Activated CD4-positive, alpha-beta T cell treated with anti-CD3 and anti-CD28 coated beads, Interleukin-2, amount 10 ng/mL, durations not matched to agents 24 days and 14 days (primary cell): ENCODE measurements at places on chromosomes 4 and X. TPM values are rescaled to one million over a fixed set of nuclear protein-coding genes. Genes with fewer than 3 reads are reported as not detected.
A peak's percentile ranks its signal among the peaks of the same experiment; 100 is the strongest.

- H3K27ac ChIP-seq = peak overlapping the region; percentile 71
- peaks cover 7% of the 10 kb centered on the region for H3K4me1 ChIP-seq
- no peak overlapping the region for H3K4me3 ChIP-seq
- peaks cover 48% of the 10 kb centered on the region for H3K36me3 ChIP-seq
Observed at GRCh38 chrX:71550578-71550977, 17.7 kb downstream of the OGT start.

DNA sequence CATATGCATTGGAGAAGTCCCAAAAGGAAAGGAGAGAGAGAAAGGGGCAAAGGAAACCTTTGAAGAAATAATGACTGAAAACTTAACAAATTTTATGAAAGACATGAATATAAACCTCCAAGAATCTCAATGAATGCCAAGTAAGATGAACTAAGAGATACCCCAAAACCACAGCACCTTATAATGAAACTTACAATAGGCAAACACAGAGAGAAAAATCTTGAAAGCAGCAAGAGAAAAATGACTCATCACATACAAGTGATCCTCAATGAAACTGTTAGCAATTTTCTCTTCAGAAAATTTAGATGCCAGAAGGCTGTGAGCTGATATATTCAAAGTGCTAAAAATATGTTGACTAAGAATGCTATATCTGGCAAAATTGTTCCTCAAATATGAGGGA is 10.1 kb downstream of the SMIM10L2A start:
- peaks cover 10% of the 10 kb centered on the region for H3K4me1 ChIP-seq
- H3K27me3 ChIP-seq = peaks cover 6% of the 10 kb centered on the region
- no peaks in the 10 kb centered on the region for H3K36me3 ChIP-seq
- DNase-seq = no peak
- no peak overlapping the region for H3K4me3 ChIP-seq

GRCh38 chrX:8741981-8742380 is 10.0 kb upstream of the ANOS1 start:
- no peak overlapping the region for H3K27ac ChIP-seq
- H3K4me1 ChIP-seq = no peaks in the 10 kb centered on the region
- no peaks in the 10 kb centered on the region for H3K27me3 ChIP-seq
- H3K4me3 ChIP-seq = no peak overlapping the region

C4orf51 gene
- not detected in 2 replicates for total RNA-seq

DNA sequence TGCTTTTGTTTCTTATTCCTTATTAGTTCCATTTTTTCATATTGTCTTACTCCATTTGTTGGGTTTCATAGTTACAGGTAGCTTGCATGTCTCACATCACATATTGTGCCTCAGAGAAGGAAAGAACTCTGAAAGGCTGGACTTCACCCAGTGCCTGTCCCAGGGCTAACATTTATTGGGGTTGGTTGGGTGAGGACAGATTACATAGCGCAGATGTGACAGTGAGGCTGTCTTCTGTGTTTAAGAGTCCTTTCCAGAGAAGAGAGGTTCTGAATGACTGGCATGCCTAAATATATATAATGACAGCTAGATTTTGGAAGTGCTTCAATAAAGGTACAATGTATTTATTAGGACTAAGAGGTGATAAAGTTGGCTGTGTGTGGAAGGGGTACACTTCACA is 2.7 kb downstream of the ZNF330 start:
- H3K27me3 ChIP-seq = no peaks in the 10 kb centered on the region
- H3K27ac ChIP-seq = no peak overlapping the region
- H3K4me3 ChIP-seq = no peak overlapping the region
- peaks cover 41% of the 10 kb centered on the region for H3K36me3 ChIP-seq

DNA sequence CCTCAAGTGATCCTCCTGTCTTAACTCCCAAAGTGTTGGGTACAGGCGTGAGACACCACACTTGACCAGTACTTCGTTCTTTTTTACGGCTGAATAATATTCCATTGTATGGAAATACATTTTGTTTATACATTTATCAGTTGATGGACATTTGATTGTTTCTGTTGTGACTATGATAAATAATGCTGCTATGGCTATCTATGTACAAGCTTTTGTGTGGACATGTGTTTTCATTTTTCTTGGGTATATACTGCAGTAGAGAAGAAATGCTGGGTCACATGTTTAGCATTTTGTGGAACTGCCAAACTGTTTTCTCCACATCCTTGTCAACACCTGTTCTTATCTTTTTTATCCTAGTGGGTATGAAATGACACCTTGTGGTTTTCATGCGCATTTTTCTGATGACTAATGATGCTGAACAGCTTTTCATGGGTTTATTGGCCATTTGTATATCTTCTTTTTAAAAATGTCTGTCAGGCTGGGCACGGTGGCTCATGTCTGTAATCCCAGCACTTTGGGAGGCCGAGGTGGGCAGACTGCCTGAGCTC is 37.3 kb downstream of the SAT1 start:
- H3K4me1 ChIP-seq = no peaks in the 10 kb centered on the region
- H3K27me3 ChIP-seq = no peaks in the 10 kb centered on the region
- no peaks in the 10 kb centered on the region for H3K36me3 ChIP-seq
- H3K4me3 ChIP-seq = no peak overlapping the region
- no peak for DNase-seq

- H3K4me1 ChIP-seq = no peaks in the 10 kb centered on the region
- H3K36me3 ChIP-seq = no peaks in the 10 kb centered on the region
- H3K27me3 ChIP-seq = peaks cover 2% of the 10 kb centered on the region
Observed at GRCh38 chrX:38403834-38404233, 51.4 kb downstream of the OTC start.

DNA sequence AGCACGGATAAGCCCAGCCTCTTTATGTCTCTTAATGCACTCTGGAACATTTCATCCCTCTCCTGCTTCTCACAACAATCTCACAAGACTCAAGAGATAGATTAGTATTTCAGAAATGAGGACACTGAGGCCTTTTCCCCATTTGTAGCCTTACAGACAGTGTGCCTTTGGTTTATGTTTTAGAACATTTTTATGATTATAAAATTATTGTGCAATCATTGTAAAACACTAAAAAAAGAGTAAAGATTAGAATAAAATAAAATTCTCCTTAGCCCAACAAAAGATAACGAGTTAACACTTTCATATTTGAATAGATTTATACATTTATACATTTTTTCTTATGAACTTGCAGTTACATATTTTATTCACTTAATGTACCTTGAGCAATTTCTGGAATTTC is 748.7 kb downstream of the TRIML1 start:
- no peaks in the 10 kb centered on the region for H3K36me3 ChIP-seq
- no peaks in the 10 kb centered on the region for H3K4me1 ChIP-seq
- H3K4me3 ChIP-seq = no peak overlapping the region
- H3K27ac ChIP-seq = no peak overlapping the region
- DNase-seq = no peak
- H3K27me3 ChIP-seq = no peaks in the 10 kb centered on the region

TMPRSS11B gene
- not detected in 2 replicates for total RNA-seq

DNA sequence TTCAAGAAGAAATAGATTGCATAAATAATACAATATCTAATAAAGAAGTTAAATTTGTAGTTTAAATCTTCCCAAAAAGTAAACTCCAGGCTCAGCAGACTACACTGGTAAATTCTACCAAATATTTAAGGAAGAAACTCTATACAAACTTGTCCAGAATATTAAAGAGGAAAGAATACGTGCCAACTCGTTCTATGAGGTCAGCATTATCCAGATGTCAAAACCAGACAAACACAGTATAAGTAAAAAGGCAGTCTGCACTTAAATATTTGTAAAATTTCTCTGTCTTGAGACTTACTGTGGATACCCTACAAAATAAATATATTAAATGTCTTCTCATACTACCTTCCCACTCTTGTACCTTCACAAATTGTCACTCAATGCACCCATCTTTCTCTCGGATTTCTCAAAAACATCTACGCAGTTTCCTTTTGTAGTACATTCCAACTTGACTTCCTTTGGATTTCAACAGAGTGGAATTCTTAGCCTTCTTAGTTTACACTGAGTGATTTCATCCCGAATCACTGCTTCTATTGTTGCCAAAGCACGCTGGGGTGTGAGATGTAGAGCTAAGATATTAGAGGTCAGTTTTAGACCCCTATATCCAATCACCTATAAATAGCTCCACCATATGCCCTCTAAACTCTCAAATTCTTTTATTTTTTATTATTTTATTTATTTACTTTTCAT is 71.6 kb upstream of the MAB21L2 start:
- H3K27ac ChIP-seq = no peak overlapping the region
- H3K27me3 ChIP-seq = no peaks in the 10 kb centered on the region
- H3K4me1 ChIP-seq = no peaks in the 10 kb centered on the region
- DNase-seq = no peak
- H3K4me3 ChIP-seq = no peak overlapping the region

- H3K27me3 ChIP-seq = peaks cover 6% of the 10 kb centered on the region
- H3K36me3 ChIP-seq = no peaks in the 10 kb centered on the region
- no peak overlapping the region for H3K27ac ChIP-seq
- DNase-seq = no peak
- no peaks in the 10 kb centered on the region for H3K4me1 ChIP-seq
Observed at GRCh38 chr4:25970226-25970675, 56.2 kb downstream of the SMIM20 start.

GRCh38 chrX:843306-843705 is 212.7 kb downstream of the SHOX start:
- peak; percentile 45 for DNase-seq
- H3K4me3 ChIP-seq = no peak overlapping the region
- H3K36me3 ChIP-seq = no peaks in the 10 kb centered on the region
- no peak overlapping the region for H3K27ac ChIP-seq
- H3K27me3 ChIP-seq = no peaks in the 10 kb centered on the region

- H3K36me3 ChIP-seq = no peaks in the 10 kb centered on the region
- peaks cover 26% of the 10 kb centered on the region for H3K27me3 ChIP-seq
- no peak for DNase-seq
Observed at GRCh38 chr4:153137677-153138630, 66.3 kb upstream of the TRIM2 start.

DNA sequence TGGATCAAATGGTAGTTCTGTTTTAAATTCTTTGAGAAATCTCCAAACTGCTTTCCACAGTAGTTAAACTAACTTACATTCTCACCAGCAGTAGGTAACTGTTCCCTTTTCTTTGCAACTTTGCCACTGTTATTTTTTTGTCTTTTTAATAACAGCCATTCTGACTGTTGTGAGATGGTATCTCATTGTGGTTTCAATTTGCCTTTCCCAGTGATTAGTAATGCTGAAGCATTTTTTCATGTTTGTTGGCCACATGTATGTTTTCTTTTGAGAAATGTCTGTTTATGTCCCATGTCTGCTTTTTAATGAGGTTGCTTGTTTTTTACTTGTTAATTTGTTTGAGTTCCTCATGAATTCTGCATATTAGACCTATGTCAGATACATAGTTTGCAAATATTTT is 198.8 kb downstream of the RAB28 start:
- no peak overlapping the region for H3K4me3 ChIP-seq
- H3K4me1 ChIP-seq = no peaks in the 10 kb centered on the region
- DNase-seq = no peak
- no peak overlapping the region for H3K27ac ChIP-seq

DNA sequence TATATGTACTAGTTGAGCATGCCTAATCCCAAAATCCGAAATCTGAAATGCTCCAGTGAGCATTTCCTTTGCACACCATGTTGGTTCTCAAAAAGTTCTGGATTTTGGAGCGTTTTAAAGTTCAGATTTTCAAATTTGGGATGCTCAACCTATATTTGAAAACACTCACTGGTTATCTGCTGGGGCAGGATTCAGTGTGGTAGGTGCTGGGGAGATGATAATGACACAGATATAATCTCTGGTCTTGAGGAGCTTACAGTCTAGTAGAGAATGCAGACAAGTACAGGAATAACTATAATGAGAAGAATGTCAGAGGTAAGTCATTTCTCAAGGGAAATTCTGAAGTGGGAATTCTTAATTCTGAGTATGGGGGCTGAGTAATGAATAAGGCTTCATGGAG is 59.4 kb upstream of the CITED1 start:
- DNase-seq = no peak
- no peak overlapping the region for H3K4me3 ChIP-seq
- no peaks in the 10 kb centered on the region for H3K4me1 ChIP-seq
- no peak overlapping the region for H3K27ac ChIP-seq
- no peaks in the 10 kb centered on the region for H3K27me3 ChIP-seq
- no peaks in the 10 kb centered on the region for H3K36me3 ChIP-seq

DACH2 gene
- not detected in 2 replicates for total RNA-seq

BBS7 gene
- 18.3 and 18.7 TPM in 2 replicates for total RNA-seq

GRCh38 chr4:113700602-113701150 is 60.9 kb downstream of the CAMK2D start:
- no peak for DNase-seq
- peak overlapping the region; percentile 27 for H3K27ac ChIP-seq
- H3K4me1 ChIP-seq = peaks cover 22% of the 10 kb centered on the region
- no peaks in the 10 kb centered on the region for H3K27me3 ChIP-seq
- H3K4me3 ChIP-seq = no peak overlapping the region
- H3K36me3 ChIP-seq = peaks cover 29% of the 10 kb centered on the region

DNA sequence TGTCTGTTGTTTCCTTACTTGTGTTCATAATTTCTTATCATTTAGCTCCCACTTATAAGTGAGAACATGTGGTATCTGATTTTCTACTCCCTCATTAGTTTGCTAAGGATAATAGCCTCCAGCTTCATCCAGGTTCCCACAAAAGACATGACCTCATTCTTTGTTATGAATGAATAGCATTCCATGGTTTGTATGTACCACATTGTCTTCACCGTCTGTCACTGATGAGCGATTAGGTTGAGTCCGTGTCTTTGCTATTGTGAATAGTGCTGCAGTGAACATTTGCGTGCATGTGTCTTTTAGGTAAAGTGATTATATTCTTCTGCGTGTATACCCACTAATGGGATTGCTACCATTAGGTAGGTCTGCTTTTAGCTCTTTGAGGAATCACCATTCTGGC is 624.3 kb upstream of the EPHA5 start:
- H3K36me3 ChIP-seq = no peaks in the 10 kb centered on the region
- H3K4me3 ChIP-seq = no peak overlapping the region
- H3K27me3 ChIP-seq = no peaks in the 10 kb centered on the region
- no peak overlapping the region for H3K27ac ChIP-seq

SLC9B1 gene
- total RNA-seq = 0.23 and 0.47 TPM in 2 replicates

- H3K27ac ChIP-seq = no peak overlapping the region
- H3K36me3 ChIP-seq = peaks cover 2% of the 10 kb centered on the region
- peaks cover 5% of the 10 kb centered on the region for H3K4me1 ChIP-seq
- no peak for DNase-seq
- no peaks in the 10 kb centered on the region for H3K27me3 ChIP-seq
- H3K4me3 ChIP-seq = no peak overlapping the region
Observed at GRCh38 chr4:168183717-168184571, 91.6 kb downstream of the ANXA10 start.

- H3K27me3 ChIP-seq = no peaks in the 10 kb centered on the region
- H3K27ac ChIP-seq = no peak overlapping the region
- H3K4me1 ChIP-seq = no peaks in the 10 kb centered on the region
- H3K36me3 ChIP-seq = no peaks in the 10 kb centered on the region
Observed at GRCh38 chrX:94400488-94400887, 726.5 kb downstream of the FAM133A start.

LNX1 gene
- not detected in 2 replicates for total RNA-seq

DNA sequence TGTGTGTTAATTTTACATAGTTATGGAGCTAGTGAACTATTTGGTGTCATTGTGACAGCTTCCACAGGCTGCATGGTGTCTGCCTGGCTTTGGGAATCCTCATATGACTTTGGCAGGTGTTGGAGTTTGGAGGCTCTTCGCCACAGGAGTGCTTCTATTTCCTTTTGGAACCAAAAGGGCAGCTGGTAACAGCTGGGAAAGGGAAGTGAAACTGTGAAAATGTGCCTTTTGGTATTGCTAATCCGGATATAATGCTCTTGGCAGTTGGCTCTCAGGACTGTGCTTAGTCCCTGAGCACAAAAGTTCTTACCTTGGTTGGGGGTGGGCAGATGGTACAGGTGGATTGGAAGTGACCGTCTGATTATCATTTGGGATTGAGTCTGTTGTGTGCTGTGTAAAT is 18.1 kb downstream of the OFD1 start:
- peaks cover 17% of the 10 kb centered on the region for H3K4me1 ChIP-seq
- H3K27me3 ChIP-seq = no peaks in the 10 kb centered on the region
- peaks cover 27% of the 10 kb centered on the region for H3K36me3 ChIP-seq
- no peak overlapping the region for H3K4me3 ChIP-seq
- no peak overlapping the region for H3K27ac ChIP-seq
- DNase-seq = no peak

SHROOM2 gene
- total RNA-seq = not detected in 2 replicates

UCP1 gene
- total RNA-seq = not detected in 2 replicates
